ENCODE measurements at places on chromosomes 1 and 21. TPM values are rescaled to one million over a fixed set of nuclear protein-coding genes. Genes with fewer than 3 reads are reported as not detected.

The KCNE2 gene
- not detected for total RNA-seq

The TIE1 gene
- total RNA-seq: not detected

DNA sequence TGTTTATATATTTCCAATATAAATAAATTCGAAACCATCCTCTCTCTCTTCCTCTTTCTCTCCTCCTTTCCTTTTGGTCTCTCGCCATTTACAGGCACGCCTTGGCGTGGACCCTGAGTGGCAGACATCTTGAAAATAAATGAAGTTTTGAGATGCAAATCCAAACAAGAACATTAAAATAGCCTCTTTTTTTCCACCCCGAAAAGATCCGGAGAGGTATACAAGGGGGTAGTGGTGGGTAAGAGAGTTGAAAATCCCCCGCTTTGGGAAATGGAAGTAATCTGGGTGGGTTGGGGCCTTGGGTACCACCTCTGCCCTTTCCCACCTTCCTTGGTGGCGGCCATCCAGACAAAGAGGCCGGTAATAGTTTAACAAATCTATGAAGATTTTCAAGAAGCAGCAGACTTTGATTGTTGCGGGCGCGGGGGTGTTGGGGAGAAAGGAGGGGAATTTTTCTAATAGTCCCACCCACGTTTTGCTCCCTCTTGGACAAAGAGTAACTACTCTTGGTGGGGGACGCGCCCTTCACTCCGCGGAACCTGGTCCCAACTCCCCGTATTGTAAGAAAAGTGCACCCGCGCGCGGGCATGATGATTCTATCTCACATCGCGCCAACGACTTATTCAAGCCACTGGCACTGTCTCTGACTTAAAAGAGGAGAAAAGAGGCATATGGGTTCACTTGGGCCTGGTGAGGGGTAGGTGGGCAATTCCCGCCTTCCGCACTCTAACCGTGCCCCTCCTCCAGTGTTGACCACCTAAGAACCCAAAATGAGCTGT lies 4.0 kb upstream of the FOXD3 start:
- no peak for DNase-seq
- no peak overlapping the region for H3K27ac ChIP-seq
- H3K4me3 ChIP-seq: no peak overlapping the region
- peaks cover 84% of the 10 kb centered on the region for H3K27me3 ChIP-seq
- H3K36me3 ChIP-seq: no peaks in the 10 kb centered on the region

DNA sequence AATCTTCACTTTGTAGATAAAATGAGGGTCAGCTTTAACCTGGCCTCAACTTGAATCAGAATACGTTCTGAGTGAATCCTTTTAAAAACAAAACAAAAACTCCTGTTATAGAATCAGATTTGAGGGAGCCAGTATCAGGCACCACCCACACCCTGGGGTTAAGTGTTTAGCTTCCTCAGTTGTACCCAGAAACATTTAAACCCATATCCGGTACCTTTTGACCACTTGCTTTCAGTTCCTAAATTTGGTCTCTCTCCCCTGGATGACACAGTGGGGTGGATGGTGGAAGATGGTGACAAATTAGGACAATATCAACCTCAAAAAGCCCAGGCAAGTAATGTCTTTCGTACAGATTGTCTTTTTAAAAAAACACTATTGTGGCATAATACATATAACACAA lies 10.4 kb downstream of the KLHDC7A start:
- no peaks in the 10 kb centered on the region for H3K36me3 ChIP-seq
- H3K4me3 ChIP-seq: no peak overlapping the region
- no peaks in the 10 kb centered on the region for H3K4me1 ChIP-seq

GRCh38 chr1:224670506-224670905 lies 54.4 kb downstream of the CNIH3 start:
- H3K4me1 ChIP-seq: no peaks in the 10 kb centered on the region
- no peaks in the 10 kb centered on the region for H3K27me3 ChIP-seq
- DNase-seq: no peak
- H3K36me3 ChIP-seq: no peaks in the 10 kb centered on the region

- H3K4me3 ChIP-seq: peak overlapping the region; percentile 93
- H3K27ac ChIP-seq: no peak overlapping the region
- peaks cover 30% of the 10 kb centered on the region for H3K4me1 ChIP-seq
- no peaks in the 10 kb centered on the region for H3K27me3 ChIP-seq
- peak; percentile 15 for DNase-seq
Measured at GRCh38 chr1:231242516-231243198, 1.6 kb downstream of the GNPAT start.

GRCh38 chr1:47113178-47113577 lies 24.1 kb upstream of the CYP4A22 start:
- peaks cover 3% of the 10 kb centered on the region for H3K27me3 ChIP-seq
- no peak for DNase-seq
- H3K36me3 ChIP-seq: no peaks in the 10 kb centered on the region
- H3K27ac ChIP-seq: no peak overlapping the region
- H3K4me3 ChIP-seq: no peak overlapping the region

DNA sequence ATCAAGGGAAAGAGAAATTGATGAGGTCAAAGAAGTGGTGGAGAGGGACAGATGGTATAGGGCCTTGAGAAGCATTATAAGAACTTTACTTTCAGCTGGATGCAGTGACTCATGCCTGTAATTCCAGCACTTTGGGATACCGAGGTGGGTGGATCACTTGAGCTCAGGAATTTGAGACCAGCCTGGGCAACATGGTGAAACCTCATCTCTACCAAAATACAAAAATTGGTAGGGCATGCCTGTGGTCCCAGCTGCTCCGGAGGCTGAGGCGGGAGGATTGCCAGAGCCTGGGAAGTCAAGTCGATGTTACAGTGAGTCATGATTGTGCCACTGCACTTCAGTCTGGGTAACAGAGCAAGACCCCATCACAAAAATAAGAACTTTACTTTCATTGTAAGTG lies 5.7 kb downstream of the TMEM50A start:
- peaks cover 14% of the 10 kb centered on the region for H3K4me1 ChIP-seq
- DNase-seq: no peak
- H3K27ac ChIP-seq: no peak overlapping the region
- H3K27me3 ChIP-seq: no peaks in the 10 kb centered on the region
- no peak overlapping the region for H3K4me3 ChIP-seq

DNA sequence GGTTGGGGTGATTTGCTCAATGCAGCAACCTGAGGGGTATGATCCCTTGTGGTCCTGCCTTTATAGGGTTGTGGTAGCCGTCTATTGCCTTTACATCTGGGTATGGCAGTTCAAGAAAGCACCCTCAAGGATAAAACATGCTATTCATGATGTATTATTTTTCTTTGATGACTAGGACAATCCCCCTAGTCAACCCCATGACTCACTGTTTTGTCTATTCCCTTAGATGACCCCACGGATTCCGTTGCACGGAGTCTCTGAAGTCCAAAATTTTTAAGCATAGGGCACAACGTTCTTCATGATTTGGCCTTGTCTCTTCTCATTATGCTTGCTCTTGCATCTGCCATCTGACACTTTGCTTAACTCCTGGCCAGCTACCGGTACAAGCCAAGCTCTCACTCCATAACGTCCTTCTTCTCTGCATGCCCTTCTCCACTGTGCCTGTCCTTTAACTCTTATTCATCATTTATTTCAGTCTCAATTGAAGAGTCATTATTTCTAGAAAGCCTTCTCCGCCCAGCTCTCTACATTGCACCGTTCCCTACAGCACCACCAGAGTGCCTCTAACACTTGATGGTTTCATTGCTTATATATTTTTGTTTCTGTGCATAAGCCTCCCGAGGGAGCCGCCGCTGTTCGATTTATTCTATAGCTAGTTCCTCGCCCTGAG lies 838 bp upstream of the DISP1 start:
- peak overlapping the region; percentile 99 for H3K4me3 ChIP-seq
- H3K36me3 ChIP-seq: no peaks in the 10 kb centered on the region
- H3K4me1 ChIP-seq: peaks cover 17% of the 10 kb centered on the region
- peak overlapping the region; percentile 33 for H3K27ac ChIP-seq
- no peaks in the 10 kb centered on the region for H3K27me3 ChIP-seq

GRCh38 chr1:94919241-94920030 lies 7.5 kb downstream of the CNN3 start:
- H3K27me3 ChIP-seq: peaks cover 6% of the 10 kb centered on the region
- H3K4me3 ChIP-seq: no peak overlapping the region
- no peaks in the 10 kb centered on the region for H3K36me3 ChIP-seq
- H3K4me1 ChIP-seq: no peaks in the 10 kb centered on the region
- H3K27ac ChIP-seq: no peak overlapping the region
- DNase-seq: no peak

GRCh38 chr1:89518221-89518631 lies 6.4 kb upstream of the LRRC8B start:
- DNase-seq: no peak
- H3K27ac ChIP-seq: no peak overlapping the region
- no peaks in the 10 kb centered on the region for H3K27me3 ChIP-seq
- no peaks in the 10 kb centered on the region for H3K36me3 ChIP-seq

DNA sequence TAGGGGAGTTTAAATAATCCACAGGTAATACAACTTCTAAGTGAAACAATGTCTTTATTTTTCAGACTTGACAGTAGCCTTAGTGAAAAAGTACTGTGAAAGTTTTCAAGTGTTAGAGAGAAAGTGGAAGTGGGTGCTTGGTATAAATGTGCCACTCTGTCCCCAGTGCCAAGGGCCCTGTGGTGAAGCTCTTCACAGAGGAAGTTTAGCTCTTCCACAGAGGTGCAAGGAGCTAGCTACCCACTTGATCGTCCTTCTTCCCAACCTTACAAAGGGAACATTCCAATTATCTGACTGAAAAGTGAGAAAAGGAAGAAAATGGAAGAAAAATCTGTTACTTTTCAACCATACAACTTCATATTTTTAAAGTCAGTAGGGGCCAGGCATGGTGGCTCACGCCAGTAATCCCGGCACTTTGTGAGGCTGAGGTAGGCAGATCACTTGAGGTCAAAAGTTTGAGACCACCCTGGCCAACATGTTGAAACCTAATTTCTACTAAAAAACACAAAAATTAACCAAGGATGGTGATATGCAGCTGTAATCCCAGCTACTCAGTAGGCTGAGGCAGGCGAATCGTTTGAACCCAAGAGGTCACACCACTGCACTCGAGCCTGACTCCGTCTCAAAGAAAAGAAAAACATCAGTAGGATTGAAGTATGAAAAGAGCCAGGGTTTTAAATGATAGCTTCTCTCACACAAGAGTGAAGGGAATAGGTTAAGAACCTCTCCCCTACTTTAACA lies 41.0 kb upstream of the PTPRC start:
- H3K36me3 ChIP-seq: no peaks in the 10 kb centered on the region
- peak overlapping the region; percentile 19 for H3K27ac ChIP-seq
- DNase-seq: no peak
- H3K4me3 ChIP-seq: no peak overlapping the region
- no peaks in the 10 kb centered on the region for H3K27me3 ChIP-seq

DNA sequence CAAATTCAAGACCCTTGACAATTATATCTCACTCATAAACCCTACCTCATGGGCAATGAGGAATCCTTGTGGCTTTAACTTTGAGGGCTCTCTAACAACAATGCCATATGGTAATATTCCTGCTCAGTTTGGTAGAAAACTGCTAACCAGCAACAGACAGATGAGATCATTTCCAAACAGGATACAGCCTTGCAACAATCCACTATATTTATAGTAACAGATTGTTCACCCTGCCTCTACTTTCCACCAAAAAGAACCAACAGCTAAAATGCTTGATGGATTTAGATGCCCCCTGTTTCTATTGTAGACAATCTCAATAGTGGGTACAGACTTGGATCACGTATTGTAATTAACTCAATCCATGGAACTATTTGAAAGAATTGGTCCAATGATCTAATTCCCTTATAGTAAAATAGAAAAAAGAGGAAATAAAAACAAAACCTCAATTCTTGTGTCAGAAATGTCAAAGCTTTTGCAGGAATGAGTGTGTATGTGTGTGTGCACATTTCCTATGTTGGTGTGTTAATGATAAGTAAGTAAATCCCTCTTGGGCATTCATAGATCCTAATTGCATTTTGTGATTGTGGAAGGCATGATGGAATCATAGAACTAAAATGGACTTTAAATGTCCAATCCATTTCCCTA lies 100.0 kb upstream of the EDEM3 start:
- H3K27ac ChIP-seq: no peak overlapping the region
- no peaks in the 10 kb centered on the region for H3K4me1 ChIP-seq
- no peak overlapping the region for H3K4me3 ChIP-seq
- no peaks in the 10 kb centered on the region for H3K27me3 ChIP-seq

- no peak for DNase-seq
- peaks cover 74% of the 10 kb centered on the region for H3K36me3 ChIP-seq
- H3K27ac ChIP-seq: no peak overlapping the region
- no peaks in the 10 kb centered on the region for H3K27me3 ChIP-seq
- no peaks in the 10 kb centered on the region for H3K4me1 ChIP-seq
Measured at GRCh38 chr1:6092211-6092610, 46.5 kb downstream of the KCNAB2 start.

- H3K27ac ChIP-seq: no peak overlapping the region
- no peak for DNase-seq
- H3K27me3 ChIP-seq: no peaks in the 10 kb centered on the region
Measured at GRCh38 chr1:108114033-108114599, 86.0 kb downstream of the SLC25A24 start.

GRCh38 chr21:46431884-46432488 lies 26.7 kb upstream of the DIP2A start:
- peaks cover 66% of the 10 kb centered on the region for H3K36me3 ChIP-seq
- no peak overlapping the region for H3K4me3 ChIP-seq
- no peak overlapping the region for H3K27ac ChIP-seq
- no peaks in the 10 kb centered on the region for H3K27me3 ChIP-seq
- H3K4me1 ChIP-seq: no peaks in the 10 kb centered on the region
